Left lobe of liver (tissue), 2 donors: ENCODE measurements at places on chromosomes 11 and 22. TPM values are rescaled to one million over a fixed set of nuclear protein-coding genes. Genes with fewer than 3 reads are reported as not detected.
A peak's percentile ranks its signal among the peaks of the same experiment; 100 is the strongest.

- no peak for DNase-seq
Measured at GRCh38 chr22:29700206-29700899, 19.4 kb upstream of the CABP7 start.

OR51T1 gene
- not detected for total RNA-seq

- no peak for DNase-seq
Measured at GRCh38 chr11:120335556-120335907, 681 bp upstream of the ARHGEF12 start.

- DNase-seq: peak; percentile 57
Measured at GRCh38 chr11:22666325-22666687, at the start of gene GAS2. TSS of gene GAS2 (plus strand) at chr11:22666611. CDS start at chr11:22674870, 8,259 bp downstream.

GRCh38 chr11:73186886-73187285, 31.2 kb upstream of the P2RY2 start:
- DNase-seq: no peak

GRCh38 chr11:108494182-108494581, 4.0 kb downstream of the POGLUT3 start:
- DNase-seq: no peak

CDC42BPG gene
- total RNA-seq: 1.2 TPM

MS4A8 gene
- total RNA-seq: not detected

- DNase-seq: no peak
Measured at GRCh38 chr11:109017489-109017888, 352.6 kb downstream of the DDX10 start.

PIWIL4 gene
- 0.28 TPM for total RNA-seq

GVQW3 gene
- total RNA-seq: 0.60 TPM

DNA sequence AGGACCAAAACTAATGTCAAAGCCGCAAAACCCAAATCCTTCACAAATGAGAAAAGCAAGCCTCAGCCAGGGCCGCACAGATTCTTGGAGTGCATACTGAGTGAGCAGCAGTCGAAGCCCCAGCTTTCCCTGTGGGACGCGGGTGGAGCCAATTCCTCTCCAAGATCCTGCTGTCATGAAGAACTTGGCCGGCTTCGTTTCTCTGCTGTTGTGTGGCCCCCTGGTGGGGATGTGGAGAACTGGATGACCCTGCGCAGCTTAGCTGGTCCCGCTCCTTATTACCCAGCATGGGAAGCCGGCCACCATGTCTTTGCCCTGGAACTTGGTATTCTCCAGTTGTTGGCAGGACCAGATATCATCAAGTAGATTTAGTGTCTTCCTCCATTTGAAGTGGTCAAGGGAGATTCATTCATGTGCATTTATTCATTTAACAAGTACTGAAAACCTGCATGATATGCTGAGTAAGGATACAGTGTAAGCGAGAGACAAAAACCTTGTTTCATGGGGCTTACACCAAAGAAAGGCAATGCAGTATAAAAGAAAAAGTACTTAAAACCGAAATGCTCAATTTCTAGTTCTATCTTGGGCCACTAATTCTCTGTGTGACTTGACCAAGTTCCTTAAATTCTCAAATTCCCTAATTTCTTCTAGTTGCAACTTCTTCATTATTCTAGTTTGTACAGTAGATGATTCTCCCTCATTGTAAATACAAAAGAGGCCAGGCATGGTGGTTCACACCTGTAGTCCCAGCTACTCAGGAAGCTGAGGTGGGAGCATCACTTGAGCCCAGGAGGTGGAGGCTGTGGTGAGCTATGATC, 56.7 kb upstream of the CRTAM start:
- DNase-seq: peak; percentile 84

- peak; percentile 94 for DNase-seq
Measured at GRCh38 chr11:118921929-118922744, 3.6 kb downstream of the BCL9L start.

DNA sequence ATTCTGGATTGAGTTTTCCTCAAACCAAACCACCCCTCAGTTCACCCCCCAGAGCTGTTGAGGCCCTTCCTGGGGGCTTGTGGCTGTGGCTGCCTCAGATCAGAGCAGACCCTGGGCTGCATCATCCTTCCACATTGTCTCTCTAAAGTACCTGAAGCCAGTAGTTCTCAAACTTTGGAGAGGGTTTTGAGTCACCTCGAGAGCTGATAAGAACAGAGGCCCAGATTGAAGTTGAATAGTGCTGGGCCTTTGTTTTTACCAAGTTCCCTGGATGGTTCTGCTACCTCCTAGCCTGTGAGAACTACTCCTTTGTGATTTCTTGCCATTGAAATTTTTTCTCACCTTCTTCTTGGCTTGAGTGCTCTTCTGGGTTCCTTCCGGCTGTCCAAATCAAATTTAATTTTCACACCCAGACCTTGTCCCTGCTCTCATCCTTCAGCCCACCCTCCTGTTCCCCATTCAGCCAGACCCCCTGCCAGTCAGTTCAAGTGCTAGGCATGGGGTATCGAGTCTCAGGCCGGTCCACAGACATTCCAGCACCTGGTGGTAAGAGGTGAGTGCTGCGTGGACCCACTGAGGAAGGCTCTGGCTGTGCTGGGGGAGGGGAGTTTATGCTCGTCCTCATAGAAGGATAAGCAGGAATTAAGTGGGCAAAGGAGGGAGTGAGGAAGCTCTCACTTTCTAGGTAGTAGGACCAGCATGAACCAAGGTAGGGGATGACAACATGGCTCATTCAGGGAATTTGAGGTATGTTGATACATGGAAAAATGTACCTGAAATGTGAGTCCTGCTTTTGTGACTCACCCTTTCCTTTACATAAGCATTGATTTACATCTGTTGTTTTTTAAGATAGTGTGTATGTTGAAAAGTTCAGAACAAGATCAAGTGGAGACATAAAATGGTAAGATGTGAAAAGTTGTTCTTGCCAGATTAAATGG, 116.5 kb downstream of the PTPRJ start:
- DNase-seq: no peak

DNA sequence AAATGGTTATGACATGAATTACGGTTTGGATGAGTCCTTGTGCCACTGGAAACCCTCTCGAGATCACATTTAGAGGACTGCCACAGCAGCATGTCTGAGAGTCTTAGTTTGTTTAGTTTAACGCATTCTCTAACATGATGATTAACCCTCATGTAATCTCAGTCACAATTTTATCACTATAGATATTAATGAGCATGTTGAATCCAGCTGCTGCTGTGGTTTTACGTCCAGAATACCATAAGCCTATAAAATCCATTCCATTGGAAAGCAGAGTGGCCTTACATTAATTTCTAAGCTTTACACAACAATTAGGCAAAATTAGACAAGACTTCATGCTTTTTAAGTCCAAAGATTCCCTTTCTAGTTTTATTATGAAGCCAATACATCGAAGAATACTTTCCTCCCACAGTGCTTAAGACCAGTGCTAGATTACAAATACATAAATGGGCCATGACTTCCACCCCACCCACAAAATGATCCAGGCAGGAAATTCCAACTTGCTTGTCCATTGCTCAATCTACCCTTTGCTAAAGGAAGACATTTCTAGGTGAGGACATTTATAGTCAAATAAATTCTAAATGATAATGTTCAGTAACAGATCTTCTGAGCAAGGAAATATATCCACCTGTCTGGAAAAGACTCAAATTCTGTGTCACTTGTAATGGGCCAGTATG, 3.5 kb upstream of the ELMOD1 start:
- no peak for DNase-seq

DNA sequence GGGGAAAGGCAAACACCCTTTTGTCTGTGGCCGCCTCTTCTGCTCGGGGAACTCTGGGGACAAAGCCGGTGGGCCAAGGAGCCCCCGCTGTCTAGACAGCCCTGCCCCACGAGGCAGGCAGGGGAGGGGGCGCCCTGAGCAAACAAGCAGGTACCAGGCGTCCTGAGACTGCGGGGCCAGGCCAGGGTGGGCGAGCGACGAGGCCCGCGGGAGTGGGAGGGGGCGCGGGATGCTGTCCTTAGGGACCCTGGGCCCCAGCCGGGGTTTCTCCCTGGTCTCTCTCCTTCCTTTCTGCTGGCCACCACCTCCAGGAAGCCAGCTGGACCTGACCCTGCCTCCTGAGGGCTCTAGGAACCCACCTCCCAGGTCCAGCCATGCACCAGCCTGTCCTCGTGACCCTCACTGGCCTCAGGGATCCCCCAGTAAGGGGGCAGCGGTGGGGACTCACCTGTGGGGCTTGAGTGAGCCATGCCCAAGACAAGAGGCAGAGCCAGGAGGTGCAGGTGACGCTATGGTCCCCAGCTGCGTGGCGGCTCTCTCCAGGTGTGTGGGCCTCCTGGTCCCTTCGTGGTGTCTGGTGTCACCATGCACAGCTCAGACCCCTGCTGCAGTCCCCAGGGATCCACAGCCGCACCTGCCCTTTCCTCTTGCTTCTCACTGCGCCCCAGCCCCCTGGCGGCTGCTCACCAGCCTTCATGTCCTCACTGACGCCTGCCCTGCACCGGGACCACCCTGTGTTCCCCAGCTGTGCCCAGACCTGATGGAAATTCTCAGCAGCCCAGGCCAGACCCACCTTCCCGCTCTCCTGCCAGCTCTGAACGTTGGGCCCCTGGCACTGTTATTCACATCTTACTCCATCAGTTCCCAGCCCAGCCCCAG, 26.5 kb upstream of the MUC5AC start:
- no peak for DNase-seq

DNA sequence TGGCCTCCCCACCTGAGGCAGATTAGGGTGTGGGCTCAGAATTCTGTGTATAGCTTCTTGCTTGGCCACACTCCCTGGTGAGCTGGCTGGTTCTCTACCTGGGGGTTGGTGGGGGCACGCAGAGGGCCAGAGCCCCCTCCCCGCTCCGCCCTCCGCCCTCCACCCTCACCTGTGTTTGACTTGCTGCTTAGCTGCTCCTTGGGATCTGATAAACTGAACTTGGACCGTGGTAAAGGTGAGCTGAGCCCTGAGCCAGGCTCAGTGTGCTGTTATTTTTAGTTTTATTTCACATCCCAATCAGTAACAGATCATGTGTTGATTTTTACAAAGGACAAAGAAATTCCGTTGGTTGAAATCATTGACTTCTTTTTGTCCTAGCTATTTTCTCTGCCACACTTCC, 2.0 kb downstream of the OVOL1 start:
- DNase-seq: no peak

CTSW gene
- total RNA-seq: 0.63 TPM

- no peak for DNase-seq
Measured at GRCh38 chr11:114571712-114572111, 12.0 kb upstream of the NXPE1 start.

- no peak for DNase-seq
Measured at GRCh38 chr11:105100981-105101630, 38.5 kb downstream of the CARD18 start.

KRTAP5-8 gene
- total RNA-seq: 0.25 TPM

GRCh38 chr22:38649841-38650522, 6.2 kb downstream of the FAM227A start:
- no peak for DNase-seq

DNA sequence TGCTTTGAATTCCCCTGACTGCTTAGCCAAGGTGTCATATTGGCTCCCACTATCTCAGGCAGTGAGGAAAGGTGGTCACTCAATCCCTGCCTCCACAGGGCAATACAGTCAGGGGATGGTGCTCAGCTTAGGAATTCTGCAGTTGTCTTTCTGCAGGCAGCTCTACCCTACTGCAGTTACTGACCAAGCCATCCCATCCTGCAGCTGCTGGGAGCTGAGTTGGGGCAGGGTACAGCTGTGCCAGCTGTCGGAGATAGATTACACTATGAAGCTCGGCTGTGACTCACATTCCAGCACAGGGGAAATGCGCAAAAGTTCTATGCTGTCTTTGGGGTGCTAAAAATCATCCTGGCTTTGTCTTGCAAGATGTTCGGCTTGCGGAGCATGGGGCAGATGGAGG, 4.4 kb upstream of the DAGLA start:
- DNase-seq: no peak

MYO7A gene
- total RNA-seq: 38.5 TPM

- DNase-seq: no peak
Measured at GRCh38 chr22:31620756-31621480, 41.1 kb downstream of the PISD start.
